H4 (cell line): ENCODE measurements at places on chromosomes 6 and 20. TPM values are rescaled to one million over a fixed set of nuclear protein-coding genes. Genes with fewer than 3 reads are reported as not detected.

DNA sequence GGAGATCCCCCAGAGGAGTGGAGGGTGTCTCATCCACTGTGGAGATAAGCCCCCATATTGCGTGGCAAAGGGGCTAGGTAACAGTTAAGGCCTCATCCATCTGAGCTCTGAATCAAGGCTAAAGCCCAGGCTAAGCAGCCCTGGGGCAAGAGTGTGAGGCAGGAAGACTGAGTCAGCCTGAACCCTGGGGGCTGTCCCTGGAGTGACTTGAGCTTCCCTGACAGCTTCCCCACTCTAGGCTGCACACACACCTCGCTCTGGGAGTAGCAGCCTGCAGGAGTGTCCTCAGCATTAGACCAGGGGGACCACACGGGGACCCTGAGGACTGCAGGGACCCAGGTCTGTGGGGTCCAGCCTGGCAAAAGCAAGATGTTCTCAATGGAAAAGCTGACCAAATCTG is 27.9 kb downstream of the UBD start:
- DNase-seq = no peak

DNA sequence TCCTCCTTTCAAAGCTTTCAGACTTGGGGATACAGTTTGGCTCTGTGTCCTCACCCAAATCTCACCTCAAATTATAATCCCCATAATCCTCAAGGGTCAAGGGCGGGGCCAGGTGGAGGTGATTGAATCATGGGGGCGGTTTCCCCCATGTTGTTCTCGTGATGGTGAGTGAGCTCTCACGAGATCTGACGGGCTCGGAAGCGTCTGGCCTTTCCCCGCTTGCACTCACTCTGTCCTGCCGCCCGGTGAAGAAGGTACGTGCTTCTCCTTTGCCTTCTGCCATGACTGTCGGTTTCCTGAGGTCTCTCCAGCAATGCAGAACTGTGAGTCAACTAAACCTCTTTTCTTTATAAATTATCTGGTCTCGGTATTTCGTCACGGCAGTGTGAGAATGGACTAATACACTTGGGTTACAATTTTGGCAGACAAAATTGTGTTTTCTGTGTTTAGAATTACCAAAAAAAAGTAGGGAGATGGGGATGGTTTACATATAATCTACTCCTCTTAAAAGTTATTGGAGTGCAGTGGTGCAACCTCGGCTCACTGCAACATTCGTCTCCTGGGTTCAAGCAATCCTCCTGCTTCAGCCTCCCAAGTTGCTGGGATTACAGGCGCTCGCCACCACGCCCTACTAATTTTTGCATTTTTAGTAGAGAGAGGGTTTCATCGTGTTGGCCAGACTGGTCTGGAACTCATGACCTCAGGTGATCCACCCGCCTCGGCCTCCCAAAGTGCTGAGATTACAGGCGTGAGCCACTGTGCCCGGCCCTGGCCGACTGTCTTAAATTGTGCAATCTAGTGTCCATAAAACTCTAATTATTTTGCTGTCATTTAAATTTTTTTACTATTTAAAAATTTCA is 33.6 kb upstream of the PXDC1 start:
- no peak for DNase-seq

DNA sequence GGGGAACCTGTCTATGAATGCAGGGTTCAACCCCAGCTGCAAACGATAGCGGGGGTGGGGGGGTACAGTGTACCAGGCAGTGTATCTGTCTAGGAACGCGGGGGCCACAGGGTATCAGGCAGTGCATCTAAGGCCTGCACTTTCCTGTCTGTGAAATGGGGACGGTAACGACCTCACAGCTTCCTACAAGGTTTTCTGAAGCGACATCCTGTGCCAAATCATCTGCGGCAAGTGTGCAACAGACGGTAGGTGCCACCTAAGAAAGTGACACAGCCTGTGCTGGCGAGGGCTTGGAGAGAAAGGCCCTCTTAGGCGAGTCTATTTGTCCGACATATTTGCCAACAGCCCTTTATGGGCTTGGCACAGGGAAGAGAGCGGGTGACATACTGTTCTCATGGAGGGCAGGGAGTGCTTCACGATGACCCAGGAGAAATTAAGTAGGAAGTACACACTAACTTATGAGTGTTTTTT is 3.8 kb downstream of the DIDO1 start:
- DNase-seq = no peak

DNA sequence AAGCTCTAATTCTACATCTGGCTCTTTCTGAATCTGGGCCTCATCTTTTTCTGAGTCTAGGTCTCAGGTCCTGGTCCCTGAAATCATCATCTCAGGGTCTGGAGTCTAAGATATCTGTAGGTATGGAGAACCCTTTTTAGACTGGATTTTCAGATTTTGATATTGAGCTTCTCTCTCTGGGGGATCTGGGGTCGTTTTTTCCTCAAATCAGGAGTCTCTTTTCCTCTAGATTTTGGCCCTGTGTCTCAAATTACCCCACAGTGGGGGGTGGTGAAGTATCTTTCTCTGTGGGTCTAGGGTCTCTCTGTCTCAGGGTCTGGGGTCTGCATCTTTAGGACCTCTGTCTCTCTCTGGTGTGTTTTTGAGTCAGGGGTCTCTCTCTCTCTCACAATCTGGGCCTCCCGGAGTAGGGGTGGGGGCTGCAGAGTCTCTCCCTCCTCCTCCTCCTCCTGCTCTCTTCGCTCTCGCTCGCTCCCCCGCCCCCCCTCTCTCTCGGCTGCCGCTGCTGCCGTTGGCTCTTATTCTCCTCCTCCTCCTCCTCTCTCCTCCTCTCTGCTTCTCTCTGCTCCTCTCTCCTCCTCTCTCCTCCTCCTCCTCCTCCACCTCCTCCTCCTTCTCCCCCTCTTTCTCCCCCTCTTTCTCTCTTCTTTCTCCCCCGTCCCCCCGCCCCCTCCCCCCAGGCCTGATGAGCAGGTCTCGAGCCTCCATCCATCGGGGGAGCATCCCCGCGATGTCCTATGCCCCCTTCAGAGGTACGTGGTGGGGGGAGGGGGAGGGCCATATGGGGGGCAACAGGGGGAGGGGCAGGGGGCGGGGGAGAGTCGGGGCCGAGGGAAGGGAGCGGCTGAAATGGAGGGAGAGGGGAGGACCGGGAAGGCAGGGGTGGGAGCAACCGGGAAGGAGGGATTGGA is at the start of gene SYNGAP1:
Gene SYNGAP1 (plus strand): TSS at position 486 of the 911 bp plus-strand sequence. CDS start 200 bp downstream, at position 686.
- DNase-seq = no peak

DNA sequence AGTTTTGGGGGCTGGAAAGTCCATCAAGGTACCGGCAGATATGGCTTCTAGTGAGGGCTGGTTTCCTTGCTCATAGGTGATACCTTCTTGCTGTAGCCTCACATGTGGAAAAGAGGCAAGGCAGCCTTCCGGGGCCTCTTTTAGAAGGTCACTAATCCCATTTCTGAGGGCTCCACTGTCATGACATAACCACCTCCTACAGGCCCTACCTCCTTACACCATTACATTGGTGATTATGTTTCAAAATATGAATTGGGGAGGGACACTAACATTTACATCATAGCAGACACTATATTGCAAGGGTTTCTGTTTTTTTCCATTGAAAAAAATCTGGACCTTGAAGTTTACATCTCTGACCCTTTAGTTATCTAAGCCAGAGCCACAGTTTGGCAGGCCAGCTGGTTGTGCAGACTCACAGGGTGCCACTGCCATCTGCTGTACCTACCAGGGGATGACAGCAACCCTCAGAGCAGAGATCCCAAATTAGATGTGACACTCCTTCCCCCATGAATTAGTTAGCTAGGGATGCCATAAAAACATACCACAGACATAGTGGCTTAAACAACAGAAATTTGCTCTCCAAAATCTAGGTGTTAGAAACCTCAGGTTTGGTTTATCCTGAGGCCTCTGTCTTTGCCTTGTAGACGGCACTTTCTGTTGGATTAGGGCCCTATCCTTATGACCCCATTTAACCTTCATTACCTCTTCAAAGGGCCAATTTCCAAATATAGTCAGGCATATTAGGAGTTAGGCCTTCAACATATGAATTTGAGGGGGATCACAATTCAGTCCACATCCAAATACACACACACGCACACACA is 166.4 kb upstream of the RNF217 start:
- peak; percentile 42 for DNase-seq

ZNF322 gene
- 10.4 and 17.1 TPM in 2 replicates for total RNA-seq

DNA sequence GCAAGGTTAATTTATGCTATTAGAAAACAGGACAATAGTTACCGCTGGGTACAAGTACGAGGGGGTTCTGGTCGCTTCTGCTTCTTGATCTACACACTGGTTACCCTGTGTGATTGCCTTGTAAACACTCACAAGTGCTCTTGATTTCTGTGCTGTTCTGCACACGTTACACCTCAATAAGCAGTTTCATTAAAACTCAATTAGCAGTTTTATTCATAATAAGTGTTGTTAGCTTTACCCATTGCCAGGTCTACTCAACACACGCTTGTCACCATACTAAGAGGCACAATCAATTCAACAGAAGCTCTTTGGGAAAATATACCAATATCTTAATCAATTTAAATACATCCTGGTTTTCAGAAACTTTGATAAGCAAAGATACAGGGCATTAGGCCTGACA is 20.4 kb downstream of the BMP7 start:
- no peak for DNase-seq

GRCh38 chr6:18496462-18496861 is 109.3 kb downstream of the RNF144B start:
- DNase-seq = no peak

ZC3H12D gene
- 0.10 and 0.17 TPM in 2 replicates for total RNA-seq

SERPINB1 gene
- total RNA-seq = 26.9 and 38.9 TPM in 2 replicates

GRCh38 chr20:53085720-53086119 is 113.6 kb downstream of the TSHZ2 start:
- no peak for DNase-seq

TCF19 gene
- 14.7 and 18.8 TPM in 2 replicates for total RNA-seq

DNA sequence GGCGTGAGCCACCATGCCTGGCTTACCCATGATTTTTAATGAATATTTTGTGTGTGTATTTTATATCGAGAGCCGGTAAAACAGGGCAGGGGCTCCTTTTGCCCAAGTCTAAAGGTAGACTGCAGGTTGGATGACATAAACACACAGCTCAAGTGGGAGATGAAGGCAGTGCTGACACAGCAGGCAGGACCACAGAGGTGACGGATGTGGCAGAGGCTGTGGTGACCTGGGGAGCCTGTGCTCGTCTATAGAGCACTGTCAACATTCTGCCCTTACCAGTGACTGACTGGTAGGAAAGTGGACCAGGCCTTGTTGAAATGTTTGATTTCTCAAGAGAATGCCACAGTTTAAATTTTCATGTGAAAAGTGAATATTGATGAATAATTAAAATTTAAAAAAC is 137.5 kb downstream of the ZFP64 start:
- DNase-seq = no peak

DNA sequence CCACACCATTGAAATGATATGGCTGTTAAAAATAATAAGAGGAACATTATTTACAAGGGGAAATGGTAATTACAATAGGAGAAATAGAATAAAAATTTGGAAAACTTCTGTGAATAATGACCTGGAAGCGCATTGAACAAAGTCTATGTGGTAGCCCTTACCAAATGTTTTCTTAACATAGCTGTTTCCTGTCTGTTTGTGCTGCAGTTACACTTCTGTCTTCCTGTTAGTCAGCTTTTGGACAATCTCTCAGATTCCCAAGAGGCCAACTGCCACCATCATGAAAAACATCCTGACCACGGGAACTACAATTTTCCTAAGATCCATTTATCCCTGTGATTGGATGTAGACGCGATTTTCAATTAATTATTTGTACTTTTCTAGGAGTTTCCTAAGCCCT is 754.4 kb upstream of the MARCKS start:
- DNase-seq = peak; percentile 10

HTR1E gene
- not detected in 2 replicates for total RNA-seq

HLA-DMA gene
- total RNA-seq = 10.3 and 13.0 TPM in 2 replicates

GRCh38 chr20:51306521-51307358 is 235.8 kb downstream of the NFATC2 start:
- peak; percentile 63 for DNase-seq
